WTC11 (cell line): ENCODE measurements at places on chromosomes 13 and 19.

- H3K27ac ChIP-seq: peak overlapping the region; percentile 84
- peaks cover 28% of the 10 kb centered on the region for H3K36me3 ChIP-seq
- no peaks in the 10 kb centered on the region for H3K27me3 ChIP-seq
- H3K4me1 ChIP-seq: peaks cover 41% of the 10 kb centered on the region
- no peak for DNase-seq
Measured at GRCh38 chr13:47932950-47933923, 67.8 kb downstream of the SUCLA2 start.

DNA sequence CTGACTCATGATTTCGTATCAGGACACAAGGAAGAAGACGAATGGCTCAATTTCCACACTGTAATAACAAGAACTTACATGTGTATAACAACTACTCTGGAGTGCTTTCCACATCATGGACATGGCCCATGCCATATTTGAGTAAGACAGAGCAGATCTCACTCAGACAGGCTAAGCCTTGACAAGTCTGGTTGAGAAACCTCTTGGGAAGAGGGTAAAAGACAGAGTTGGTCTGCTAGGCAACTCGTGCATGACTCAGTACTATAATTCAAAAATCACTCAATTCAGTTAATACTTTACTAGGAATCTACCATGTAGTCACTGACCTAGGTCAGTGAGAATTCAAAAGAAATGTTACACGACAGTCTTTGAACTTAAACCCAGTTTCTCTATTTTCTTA is 5.7 kb upstream of the THSD1 start:
- H3K36me3 ChIP-seq: peaks cover 10% of the 10 kb centered on the region
- no peak overlapping the region for H3K4me3 ChIP-seq
- peaks cover 10% of the 10 kb centered on the region for H3K27me3 ChIP-seq
- no peak for DNase-seq
- no peaks in the 10 kb centered on the region for H3K4me1 ChIP-seq

- no peak overlapping the region for H3K4me3 ChIP-seq
- DNase-seq: no peak
- no peaks in the 10 kb centered on the region for H3K36me3 ChIP-seq
- no peak overlapping the region; the same call in 1 of the 2 replicates for H3K27ac ChIP-seq
Measured at GRCh38 chr19:58366585-58367430, 4.3 kb upstream of the ZNF497 start.

GRCh38 chr19:38073841-38074685 is 150.0 kb downstream of the DPF1 start:
- H3K4me1 ChIP-seq: peaks cover 9% of the 10 kb centered on the region
- peaks cover 4% of the 10 kb centered on the region; the same call in 1 of the 2 replicates for H3K36me3 ChIP-seq
- H3K4me3 ChIP-seq: no peak overlapping the region
- H3K27me3 ChIP-seq: no peaks in the 10 kb centered on the region
- DNase-seq: peak; percentile 73
